ENCODE measurements at places on chromosomes 4 and X.

- DNase-seq, result no peak
These were observed 598.7 kb upstream of the TECRL start for GRCh38 chr4:65007841-65008439.

DNA sequence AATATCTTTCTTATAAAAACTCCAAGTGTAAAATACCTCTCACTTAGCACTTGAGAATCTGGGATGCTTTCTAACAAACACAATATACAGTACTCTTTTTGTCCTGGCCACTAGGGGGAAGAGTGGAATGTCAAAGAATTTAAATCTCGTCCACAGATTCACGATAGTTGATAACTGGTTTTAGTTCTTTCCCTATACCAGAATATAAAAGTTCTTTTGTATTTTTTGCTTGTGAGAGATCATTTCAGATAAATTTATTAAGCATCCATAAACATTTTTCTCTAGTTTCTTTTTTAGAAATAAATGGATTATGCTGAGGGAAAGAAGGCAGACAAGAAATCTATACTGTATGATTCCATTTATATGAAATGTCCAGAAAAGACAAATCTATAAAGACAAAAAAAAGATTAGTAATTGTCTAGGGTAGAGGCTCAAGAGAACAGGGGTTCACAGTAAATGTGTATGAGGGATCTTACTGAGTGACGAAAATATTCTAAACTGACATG is 50.4 kb downstream of the MGARP start:
- peak; percentile 75 for DNase-seq

DNA sequence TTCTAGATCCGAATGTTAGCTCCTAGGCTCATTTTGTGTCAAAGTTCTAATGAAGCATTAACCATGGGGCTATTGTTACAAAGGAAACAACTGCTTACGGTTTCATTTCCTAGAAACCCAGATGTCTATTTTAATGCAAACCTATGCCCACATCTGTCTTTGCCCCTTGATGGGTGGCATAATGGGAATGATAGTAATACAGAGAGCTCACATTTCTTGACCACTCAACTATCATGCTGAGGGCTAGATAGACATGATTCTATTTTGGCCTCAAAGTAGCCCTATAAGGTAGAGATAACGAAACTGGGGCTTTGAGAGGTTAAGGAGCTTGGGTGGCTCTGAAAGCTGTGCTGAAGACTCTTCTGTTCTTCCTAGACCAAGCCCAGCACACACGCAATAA is 1.9 kb downstream of the TLR7 start:
- no peak for DNase-seq

GRCh38 chr4:123649645-123650391 is 253.2 kb downstream of the SPRY1 start:
- no peak for DNase-seq

GRCh38 chrX:13087322-13088155 is 43.1 kb upstream of the FAM9C start:
- DNase-seq, result peak; percentile 91

- DNase-seq, result no peak
These were observed 155.8 kb downstream of the NAA11 start for GRCh38 chr4:79170077-79170476.

- DNase-seq, result no peak
These were observed 15.0 kb upstream of the HOPX start for GRCh38 chr4:56696056-56696455.

DNA sequence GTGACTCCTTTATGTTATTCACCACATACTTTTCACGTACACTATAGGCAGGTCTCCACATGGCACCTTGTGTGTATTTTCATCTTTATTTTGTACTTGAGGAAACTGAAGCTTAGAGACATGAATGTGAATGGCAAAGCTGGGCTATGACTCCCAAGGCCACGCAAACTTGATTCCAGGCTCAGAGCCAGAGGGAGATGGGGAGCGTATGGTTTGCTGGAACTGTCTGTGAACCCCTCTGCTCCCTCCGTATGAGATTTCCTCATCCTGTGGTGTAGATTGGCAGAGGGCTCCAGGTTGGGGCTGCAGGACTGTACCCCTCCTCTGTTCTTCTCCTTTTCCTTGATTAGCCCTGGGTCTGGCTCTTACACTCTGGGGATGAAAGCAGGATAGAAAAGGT is 16.1 kb upstream of the STARD8 start:
- DNase-seq, result no peak

- no peak for DNase-seq
These were observed 671.3 kb upstream of the GALNT7 start for GRCh38 chr4:172497321-172497720.

- no peak for DNase-seq
These were observed 474.7 kb downstream of the NKX6-1 start for GRCh38 chr4:84024405-84024804.

- DNase-seq, result no peak
These were observed 83.1 kb upstream of the IGFBP7 start for GRCh38 chr4:57193209-57193810.

GRCh38 chr4:168893807-168894206 is 116.2 kb downstream of the CBR4 start:
- no peak for DNase-seq

GRCh38 chrX:97344724-97345123 is 461.0 kb downstream of the RPA4 start:
- DNase-seq, result no peak

GRCh38 chr4:64883087-64883807 is 474.0 kb upstream of the TECRL start:
- no peak for DNase-seq

GRCh38 chrX:72349190-72349589 is 43.5 kb upstream of the CITED1 start:
- DNase-seq, result no peak

DNA sequence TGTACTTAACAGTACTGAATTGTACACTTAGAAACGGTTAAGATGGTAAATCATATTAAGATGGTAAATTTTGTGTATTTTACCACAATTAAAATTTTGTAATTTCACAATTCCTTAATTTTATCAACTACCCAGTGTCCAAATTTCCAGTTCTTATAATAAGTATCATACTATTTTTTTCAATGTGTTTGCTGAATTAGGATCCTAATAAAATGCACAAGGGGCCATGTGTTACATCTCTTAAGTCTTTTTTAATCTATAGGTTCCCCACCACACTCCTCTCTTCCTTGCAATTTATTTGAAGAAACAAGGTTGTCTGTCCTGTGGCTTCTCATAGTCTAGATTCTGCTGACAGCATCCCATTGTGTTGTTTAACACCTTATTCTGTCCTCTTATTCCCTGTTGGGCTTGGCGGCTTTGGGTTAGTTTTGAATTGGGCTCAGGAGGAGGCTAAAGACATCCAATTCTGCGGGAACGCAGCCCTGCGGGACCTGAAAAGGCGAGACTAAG is 533 bp upstream of the SYAP1 start:
- no peak for DNase-seq

- no peak for DNase-seq
These were observed 87.9 kb upstream of the C4orf50 start for GRCh38 chr4:6106156-6106555.

DNA sequence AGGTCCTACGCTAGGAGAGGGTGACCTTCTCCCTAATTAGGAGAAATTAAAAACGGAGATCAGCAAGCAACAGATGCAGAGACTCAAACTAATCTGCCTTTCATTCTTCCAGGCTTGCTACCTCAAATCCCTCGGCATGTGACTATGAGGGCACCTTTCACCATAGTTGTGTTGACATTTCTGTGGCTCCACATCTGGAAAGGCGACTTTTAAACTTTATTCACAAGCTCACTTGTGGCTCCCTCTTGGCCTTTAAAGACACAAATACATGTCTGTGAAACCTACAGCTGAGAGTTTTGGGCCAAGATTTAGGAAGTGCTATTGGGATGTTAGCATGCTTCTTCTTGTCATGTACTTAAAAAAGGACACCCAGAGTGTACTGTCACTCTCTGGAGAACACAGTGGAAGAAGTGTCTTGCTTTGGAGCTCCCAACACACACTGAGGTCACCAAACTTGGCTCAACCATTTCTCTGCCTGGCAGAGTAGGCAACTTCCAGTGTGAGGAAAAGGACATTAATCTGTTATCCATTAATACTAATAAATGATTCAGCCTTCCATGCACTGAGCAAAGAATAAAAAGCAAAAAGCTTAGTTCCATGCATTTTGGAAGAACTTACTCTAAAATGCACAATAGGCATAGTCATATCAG is 60.1 kb downstream of the LDB2 start:
- no peak for DNase-seq

DNA sequence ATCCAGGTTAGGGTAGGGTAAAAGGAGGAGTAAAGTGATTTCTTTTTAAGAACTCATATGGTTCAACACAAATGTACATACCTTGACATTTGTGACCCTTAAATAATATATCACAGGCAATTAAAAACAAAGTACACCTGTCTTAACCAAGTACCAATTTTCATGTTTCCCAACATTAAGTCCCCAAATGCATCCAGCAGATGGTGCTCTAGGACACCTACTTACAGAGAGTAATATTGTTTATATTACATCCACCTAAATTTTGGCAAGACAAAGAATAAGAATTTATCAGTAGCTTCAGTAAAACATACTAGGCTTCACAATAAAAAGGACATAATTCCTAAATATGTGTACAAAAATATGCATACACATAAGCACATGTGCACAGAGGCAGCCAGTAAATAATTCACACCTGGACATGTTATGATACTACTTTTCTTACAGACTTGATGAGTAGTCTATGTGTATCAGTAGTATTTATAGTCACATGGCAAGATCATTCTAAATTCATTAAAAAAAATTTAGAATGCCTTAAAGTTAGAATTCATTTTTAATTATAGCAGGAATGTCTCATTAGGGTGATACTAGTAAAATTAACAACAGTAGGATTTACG is 219.7 kb downstream of the DCLK2 start:
- DNase-seq, result no peak

- DNase-seq, result no peak
These were observed 1.7 kb upstream of the GATA1 start for GRCh38 chrX:48784726-48785125.

GRCh38 chr4:77113069-77113468 is 37.3 kb upstream of the CCNI start:
- no peak for DNase-seq

DNA sequence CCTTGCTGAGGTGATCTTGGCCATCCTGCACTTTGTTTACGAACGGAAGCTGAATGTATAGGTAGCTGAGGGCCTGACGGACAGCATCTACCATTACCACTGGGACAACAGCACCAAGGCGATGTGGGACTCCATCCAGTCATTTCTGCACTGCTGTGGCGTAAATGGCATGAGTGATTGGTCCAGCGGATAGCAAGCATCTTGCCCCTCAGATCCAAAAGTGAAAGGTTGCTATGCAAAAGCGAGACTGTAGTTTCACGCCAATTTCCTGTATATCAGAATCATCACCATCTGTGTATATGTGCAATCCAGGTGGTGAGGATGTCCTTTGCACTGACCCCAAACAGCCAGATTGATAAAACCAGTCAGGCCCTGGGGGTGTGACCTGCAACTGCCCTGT is 4.2 kb upstream of the PYURF start:
- DNase-seq, result no peak

DNA sequence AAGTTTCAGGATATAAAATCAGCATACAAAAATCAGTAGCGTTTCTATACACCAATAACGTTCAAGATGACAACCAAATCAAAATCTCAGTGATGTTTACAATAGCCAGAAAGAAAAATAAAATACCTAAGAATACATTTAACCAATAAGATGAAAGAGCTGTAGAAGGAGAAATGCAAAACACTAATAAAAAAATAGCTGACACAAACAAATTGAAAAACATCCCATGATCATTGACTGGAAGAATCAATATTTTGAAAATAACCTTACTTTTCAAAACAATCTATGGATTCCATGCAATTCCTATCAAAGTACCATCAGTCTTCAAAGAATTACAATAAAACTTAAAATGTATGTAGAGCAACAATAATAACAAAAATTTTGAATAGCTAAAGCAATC is 1096.3 kb downstream of the FAT4 start:
- DNase-seq, result no peak

GRCh38 chr4:185256446-185256845 is 47.0 kb downstream of the SNX25 start:
- no peak for DNase-seq

DNA sequence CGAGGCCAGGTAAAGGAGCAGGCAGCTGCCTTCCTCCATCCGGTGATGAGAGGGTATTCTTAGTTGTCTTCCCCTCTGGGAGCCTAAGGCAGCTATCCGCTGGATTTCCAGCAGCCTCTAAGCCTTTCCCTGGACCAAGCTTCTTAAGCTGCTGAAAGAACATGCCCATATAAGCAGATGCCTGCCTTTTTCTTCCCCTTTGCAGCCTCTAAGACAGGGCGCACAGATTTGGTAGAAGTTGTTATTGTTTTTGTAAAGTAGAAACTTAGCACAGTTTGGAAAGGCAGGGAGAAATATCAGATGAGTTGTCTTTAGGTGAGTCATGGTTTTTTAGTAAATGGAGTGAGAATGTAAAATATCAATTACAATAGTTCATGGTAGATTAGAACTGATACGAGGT is 210.8 kb downstream of the ARHGAP10 start:
- peak; percentile 11 for DNase-seq

GRCh38 chr4:55359397-55359916 is 13.4 kb downstream of the SRD5A3 start:
- no peak for DNase-seq

DNA sequence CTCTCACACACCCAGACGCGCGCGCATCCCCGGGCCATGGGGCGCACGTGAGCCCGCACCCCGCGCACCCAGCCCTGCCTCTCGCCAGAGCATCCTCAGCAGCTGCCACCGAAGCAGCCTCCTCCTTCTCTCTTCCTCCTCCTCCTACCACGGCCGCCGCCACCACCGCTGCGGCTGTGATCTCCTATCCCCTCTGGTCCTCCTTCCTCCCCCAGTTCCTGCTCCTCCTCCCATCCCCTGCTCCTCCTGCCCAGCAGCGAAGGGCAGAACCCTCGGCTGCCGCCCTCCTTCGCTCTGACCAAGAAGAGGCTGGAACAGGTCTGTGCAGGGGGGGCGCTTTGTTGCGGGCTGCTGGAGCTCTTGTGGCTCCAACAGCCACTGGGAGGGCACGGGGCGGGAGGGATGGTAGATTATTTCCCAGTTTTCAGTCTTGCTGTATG is 148.7 kb upstream of the CHRDL1 start:
- DNase-seq, result no peak

- DNase-seq, result no peak
These were observed 94.2 kb downstream of the NYX start for GRCh38 chrX:41541386-41541785.

- DNase-seq, result no peak
These were observed 233.8 kb downstream of the FRMPD4 start for GRCh38 chrX:12372111-12372510.
